Retinal pigment epithelial cell (primary cell): ENCODE measurements at places on chromosomes 1 and 21.

GRCh38 chr1:7651203-7651602 is 119.9 kb upstream of the VAMP3 start:
- DNase-seq, result no peak

DNA sequence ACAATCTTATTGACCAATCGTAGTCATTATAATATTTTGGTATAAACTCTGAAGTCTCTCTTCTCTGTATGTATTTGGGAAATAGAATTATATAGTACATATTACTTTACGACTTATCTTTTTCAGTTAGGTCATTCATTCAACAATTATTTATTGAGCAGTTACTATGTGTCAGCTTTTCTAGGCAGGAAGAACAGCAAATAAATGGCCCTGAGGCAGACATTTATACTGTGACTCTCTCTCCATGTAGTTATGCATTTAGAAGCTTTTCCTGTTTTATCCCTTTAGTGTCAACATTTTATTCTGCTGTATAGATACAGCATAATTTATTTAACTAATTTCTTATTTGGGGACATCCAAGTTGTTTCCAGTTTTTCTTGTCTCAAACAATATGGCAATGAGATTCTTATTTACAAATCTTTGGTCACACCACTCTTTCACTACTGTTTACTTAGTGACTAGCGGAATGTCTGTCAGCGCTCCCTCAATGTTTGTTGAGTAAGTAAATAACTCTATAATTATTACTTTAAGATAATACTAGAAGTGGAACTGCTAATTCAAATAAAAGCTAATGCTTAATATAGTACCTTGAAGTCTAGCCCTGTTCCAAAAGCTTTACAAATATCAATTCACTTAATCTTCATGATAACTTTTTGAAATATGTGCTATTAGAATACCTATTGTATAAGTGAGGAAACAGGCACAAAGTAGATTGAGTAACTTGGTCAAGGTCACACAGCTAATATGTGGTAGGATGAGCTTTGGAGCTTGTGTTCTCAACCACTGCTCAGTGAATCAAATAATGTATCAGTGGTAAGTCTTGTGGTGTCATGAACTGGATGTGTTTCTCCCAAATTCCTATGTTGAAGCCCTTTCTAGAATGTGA is 465.6 kb downstream of the SIPA1L2 start:
- DNase-seq, result no peak

- no peak for DNase-seq
Measured at GRCh38 chr1:9732123-9732971, 80.8 kb downstream of the PIK3CD start.

GRCh38 chr1:243716906-243717305 is 133.1 kb downstream of the AKT3 start:
- DNase-seq, result no peak

DNA sequence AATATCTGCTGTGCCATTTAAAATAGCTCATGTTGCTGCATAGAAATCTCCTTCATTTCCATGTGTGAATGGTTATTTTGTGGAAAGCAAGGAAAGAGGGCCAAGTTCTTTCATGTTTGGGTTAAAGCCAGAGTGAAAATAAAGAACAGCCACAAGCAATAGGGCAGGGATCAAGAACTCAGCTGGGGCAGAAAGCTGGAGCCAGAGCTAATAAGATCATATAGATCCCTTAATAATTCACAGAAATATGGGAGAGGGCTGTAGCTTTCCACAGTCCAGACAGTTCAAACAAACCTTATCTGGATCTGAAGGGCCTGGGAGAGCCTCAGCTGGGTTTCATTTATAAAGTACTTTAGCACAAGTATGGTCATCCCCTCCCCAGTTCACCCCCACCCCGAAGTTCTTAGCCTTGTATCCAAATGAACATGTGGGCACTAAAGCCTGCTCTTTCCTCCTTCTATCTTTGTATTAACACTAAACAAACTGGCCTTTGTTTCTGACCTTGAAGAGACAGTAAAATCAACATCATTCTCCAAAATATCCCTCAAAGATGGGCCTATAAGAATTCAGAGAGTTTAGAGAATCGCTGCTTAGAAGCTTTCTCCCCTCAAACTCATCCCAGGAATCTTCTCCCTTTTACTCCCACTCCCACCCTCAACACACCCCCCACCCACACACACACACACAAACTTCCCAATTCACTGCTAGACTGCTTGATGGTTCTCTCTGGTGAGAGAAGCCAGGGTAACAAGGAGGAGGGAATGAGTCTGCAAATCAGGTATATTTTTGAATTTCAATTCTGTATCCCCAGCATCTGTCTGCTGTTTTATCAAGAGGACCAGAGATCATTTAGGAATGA is 41.7 kb downstream of the UTP25 start:
- no peak for DNase-seq

GRCh38 chr1:41751804-41752513 is 166.8 kb downstream of the HIVEP3 start:
- no peak for DNase-seq

DNA sequence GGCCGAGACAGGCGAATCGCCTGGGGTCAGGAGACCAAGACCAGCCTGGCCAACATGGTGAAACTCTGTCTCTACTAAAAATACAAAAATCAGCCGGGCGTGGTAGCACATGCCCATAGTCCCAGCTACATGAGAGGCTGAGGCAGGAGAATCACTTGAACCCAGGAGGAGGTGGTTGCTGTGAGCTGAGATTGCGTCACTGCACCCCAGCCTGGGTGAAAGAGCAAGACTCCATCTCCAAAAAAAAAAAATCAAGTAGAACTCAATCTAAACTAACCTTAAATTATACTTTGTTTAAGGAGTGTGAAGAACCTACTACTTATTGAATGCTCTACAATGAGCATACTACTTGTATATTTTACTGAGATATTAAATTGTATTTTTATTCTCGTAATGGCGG is 30.5 kb upstream of the RNF186 start:
- no peak for DNase-seq

GRCh38 chr1:56585985-56586384 is 6.6 kb upstream of the PLPP3 start:
- no peak for DNase-seq

- peak; percentile 76 for DNase-seq
Measured at GRCh38 chr1:100622037-100622436, 84.1 kb downstream of the GPR88 start.

DNA sequence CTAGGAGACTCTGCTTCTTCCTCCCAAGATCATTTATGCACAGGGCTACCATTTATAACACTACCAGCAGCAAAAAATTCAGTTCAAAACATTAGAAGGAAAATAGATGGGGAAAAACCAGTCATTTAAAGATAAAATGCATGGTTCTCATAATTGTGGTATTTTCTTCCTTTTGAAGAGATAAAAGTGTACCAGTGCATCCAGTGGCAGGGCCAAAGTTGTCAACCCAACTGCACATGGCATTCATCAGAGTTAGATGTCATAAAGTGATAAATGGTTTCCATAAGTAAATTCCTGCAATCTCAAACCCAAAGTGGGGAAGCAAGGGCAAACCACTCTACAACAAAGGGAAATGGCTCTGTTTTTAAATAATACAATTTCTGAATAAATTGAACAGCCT is 119.1 kb upstream of the DMRTA2 start:
- DNase-seq, result no peak

DNA sequence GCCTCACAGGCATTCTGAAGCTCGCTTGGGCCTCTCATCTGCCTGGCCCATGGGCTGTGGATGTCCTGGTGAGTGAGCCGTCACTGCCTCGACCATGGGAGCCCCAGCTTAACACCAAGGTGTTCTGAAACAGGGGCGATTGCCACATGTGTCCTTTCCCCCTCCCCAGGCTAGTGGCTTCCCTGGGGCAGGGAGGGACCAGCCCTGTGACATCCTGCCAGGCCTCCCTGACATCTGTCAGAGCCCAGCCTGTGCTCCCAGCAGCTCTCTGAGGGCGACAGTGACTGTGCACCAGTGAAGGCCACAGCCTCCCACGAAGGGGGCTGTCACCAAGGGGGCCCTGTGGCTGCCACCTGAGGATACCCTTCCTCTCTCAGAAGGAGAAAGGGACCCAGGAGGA is 35.9 kb upstream of the CCDC27 start:
- no peak for DNase-seq

- no peak for DNase-seq
Measured at GRCh38 chr1:64405833-64406232, 64.1 kb upstream of the CACHD1 start.

GRCh38 chr1:185594786-185595410 is 139.3 kb upstream of the HMCN1 start:
- no peak for DNase-seq

DNA sequence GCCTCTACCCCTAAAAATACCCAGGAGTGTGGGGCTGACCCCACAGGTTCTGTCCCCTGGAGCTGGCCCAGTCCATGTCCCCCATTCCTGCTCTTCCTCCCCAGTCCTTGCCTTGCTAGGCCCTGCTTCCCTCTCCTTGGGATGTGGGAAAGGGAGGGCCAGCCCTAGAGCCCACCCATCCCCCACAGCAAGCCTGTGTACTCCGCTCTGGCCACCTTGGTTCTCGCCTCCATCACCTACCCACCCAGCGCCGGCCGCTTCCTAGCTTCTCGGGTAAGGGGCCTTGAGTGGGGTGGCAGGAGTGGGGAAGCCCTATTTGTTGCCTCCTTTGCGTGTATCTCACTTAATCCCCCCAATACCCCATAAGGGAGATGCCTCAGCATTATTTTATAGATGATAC is 6.7 kb downstream of the CLCNKB start:
- no peak for DNase-seq

DNA sequence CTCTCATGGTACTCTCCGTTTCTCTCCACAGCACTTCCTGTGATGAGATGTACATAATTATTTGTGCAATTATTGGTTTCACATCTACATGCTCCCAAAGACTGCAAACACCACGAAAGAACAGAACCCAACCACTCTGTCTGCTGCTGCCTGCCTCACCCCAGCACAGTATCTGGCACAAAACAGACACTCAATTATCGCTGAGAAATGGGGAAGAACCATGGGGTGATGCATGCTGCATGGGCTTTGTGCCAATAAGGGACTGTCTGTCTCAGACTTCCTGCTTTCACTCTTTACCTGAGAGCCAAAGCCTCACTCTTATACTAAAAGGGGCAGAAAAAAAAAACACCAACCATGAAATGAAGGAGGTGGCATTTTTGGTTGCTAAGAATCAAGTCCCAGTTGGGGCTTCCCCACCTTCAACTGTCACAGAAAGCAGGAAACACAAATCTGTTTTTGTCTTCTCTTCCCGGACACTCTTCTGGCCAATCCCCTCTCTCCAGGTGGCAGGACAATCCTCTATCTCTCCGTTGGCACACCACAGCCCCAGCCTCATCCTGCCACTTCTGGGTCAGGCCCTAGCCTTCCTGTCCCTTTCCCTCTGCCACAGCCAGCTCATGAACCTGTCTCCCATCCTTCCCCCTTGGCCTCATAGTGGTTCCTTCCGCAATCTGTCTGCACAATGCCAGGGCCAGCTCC is 82.0 kb downstream of the TGFBR3 start:
- no peak for DNase-seq

GRCh38 chr1:17405898-17406759 is 33.3 kb downstream of the RCC2 start:
- no peak for DNase-seq

DNA sequence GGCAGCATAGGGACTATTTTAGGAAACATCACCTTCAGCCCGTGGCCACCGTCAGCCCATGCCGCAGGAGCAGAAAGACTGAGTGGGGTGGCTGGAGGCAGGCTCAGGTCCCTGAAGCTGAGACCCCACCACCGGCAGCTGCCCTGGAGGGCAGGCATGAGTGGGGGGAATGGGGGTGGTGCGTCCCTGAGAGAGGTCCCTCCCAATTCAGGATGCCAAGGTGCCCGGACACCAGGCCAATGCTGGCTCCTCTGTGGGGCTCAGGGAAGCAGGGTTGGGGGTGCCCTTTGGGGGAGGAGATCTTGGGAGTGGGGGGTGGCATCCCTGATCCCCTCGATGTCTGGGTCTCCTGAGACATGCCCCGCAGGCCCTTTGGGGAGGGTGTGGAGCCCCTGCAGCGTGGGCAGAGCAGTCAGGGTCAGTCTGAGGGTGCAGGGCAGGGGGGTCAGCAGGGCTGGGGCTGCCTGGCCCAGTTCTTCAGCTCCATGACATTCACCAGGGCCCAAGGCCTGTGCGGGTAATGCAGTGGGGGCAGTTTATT is 998 bp upstream of the TTC34 start:
- no peak for DNase-seq

DNA sequence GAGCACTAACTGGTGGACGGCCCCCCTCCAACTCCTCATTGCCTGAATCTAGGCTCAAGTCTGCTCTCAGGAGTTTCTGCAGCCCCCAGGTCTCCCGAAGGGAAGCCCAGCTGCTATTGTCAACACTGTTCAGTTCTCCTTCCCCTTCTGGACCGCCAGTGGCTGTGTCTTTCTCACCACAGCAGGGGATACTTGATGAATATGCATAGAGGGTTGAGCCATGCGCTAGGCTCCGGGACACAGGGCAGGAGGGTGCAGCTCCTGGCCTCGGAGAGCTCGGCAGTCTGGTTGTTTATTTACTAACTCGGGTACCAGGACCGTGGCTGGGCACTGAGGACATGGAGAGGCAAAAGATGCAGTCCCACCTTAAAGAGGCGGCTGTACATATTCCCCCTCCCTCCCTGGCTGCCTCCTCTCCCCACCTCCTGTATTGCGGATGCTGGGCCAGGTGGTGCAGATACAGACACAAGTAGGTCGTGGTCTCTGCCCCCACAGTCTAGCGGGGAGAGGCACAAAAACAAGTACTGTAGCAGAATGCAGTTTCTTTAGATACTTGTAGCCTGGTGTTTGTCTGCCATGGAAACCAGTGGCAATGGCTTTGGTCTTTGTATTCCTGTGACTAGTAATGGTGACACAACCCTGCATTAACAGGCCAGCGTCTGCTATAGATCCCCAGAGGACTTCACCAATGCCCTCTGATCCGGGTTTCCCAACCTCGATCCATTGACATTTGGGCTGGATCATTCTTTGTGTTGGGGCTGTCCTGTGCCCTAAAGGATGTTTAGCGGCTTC is 26.2 kb downstream of the ARHGEF10L start:
- DNase-seq, result no peak

GRCh38 chr1:67457247-67457646 is 27.0 kb upstream of the SERBP1 start:
- DNase-seq, result no peak

DNA sequence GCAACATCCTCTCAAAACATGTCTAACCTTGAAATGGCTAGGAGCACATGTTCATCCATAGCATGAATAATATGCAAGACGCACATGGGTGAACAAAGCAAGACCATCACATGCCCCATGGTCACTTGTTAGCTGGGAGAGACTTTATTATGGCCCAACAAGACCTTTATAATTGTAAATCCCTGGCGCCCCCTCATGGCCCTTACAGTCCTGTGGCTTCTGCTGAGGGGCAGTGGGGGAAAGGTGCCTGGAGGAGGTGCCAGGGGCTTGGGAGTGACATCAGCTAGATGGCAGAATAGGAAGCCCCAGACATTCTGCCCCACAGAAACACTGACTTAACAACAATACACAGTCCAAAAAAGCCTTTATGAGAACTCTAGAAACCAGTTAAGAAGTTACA is 51.7 kb downstream of the CSMD2 start:
- DNase-seq, result no peak

GRCh38 chr1:231070758-231071444 is 30.8 kb upstream of the FAM89A start:
- DNase-seq, result no peak

GRCh38 chr21:43892984-43893535 is 28.0 kb downstream of the AGPAT3 start:
- no peak for DNase-seq
